ENCODE measurements at places on chromosomes 11 and 22. TPM values are rescaled to one million over a fixed set of nuclear protein-coding genes. Genes with fewer than 3 reads are reported as not detected.

The GGTLC3 gene
- not detected for total RNA-seq

The FOLR1 gene
- 5.5 TPM for total RNA-seq

The DNAJB13 gene
- 0.51 TPM for total RNA-seq

The OR4D5 gene
- 0.83 TPM for total RNA-seq

The CLDN5 gene
- total RNA-seq = 4.3 TPM

The ATXN10 gene
- total RNA-seq = 75.1 TPM

The TLCD5 gene
- total RNA-seq = 2.7 TPM

The ELP4 gene
- 13.2 TPM for total RNA-seq

The PISD gene
- 11.6 TPM for total RNA-seq

The OR5P2 gene
- not detected for total RNA-seq

DNA sequence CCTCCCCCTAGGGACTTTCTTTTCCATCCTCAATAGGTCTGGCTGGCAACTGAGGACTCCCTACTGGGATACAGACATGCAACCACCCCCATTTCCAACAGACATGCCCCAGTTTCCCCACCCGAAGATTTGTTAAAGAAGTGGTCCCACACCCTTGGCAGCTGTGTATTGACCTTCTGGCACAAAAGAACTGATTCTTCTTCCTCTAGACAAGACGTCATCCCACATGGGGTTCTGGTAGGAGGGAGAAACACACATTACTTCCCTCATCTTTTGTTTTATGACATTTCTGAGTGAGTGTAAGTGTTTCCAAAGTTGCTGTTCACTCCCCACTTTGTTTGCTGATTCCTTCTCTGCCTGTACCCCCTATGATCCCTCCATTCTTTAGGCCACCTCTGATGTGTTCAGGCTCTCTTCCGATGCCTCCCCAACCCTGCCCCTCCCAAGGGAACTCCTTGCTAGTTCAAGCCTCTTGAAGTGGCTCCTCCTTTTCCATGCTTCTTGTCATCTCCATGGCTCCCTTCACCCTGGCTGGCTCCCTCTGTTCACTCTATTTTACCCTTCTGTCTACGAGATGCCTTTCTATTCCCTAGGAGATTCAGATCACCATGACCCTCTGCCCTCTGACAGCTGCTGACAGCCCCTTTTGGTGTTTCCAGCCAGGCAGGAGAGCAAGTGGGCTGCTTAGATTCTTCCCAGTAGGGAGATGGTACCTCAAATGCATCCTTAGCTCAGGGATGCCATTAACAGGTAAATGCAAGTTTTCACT is 4.3 kb downstream of the KIRREL3 start:
- no peaks in the 10 kb centered on the region for H3K36me3 ChIP-seq
- H3K4me3 ChIP-seq = no peak overlapping the region
- no peaks in the 10 kb centered on the region for H3K4me1 ChIP-seq
- H3K27ac ChIP-seq = no peak overlapping the region
- DNase-seq = no peak

DNA sequence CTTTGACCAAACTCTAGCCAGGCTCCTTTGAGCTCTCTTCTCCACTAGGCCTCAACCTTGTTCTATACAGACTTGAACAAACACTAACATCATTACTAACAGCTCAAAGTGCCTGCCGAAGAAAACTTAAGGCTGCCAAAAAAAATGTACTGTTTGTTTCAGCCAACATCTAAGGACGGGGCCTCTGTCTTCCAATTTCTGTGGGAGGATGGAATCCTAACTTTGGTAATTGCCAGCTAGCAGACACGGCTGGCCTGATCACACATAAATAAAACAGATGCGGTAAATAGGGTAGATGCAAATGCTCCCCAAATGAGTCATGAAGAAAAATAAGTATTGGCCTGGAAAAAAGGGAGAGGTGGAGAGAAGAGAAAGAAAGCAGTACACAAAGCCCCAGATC is 394.3 kb downstream of the TMEM135 start:
- H3K36me3 ChIP-seq = no peaks in the 10 kb centered on the region
- H3K4me3 ChIP-seq = no peak overlapping the region
- H3K27ac ChIP-seq = no peak overlapping the region
- H3K27me3 ChIP-seq = no peaks in the 10 kb centered on the region
- DNase-seq = no peak

DNA sequence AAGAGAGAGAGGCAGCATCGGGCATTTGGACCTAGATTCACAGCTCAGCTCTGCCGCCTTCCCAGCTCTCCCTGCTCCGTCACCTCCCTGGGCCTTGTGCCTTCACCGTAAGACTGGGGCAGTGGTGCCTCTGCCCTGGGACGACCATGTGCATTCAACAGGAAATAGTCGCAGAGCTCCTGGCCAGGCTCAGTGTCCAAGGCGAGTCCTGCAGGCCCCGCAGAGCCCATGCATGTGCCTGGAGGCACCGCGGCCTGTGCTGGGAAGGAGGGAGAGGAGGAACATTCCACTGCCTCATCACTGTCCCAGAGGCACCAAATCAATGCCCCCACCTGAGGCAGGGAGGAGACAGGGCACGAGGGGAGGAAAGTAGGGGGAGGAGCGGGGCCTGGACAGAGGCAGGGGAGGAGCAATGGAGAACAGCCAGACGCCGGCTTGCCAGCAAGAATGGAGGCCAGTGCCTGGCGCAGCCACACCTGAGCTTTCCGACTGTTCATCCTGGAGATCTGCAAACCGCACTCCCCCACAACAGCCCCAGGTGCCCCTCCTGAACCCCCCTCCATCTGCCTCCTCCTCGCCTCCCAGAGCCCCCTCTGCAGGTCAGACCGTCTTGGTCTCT is 74.4 kb upstream of the PRR5 start:
- no peak for DNase-seq
- H3K4me1 ChIP-seq = no peaks in the 10 kb centered on the region
- H3K27ac ChIP-seq = no peak overlapping the region
- H3K27me3 ChIP-seq = no peaks in the 10 kb centered on the region
- H3K4me3 ChIP-seq = no peak overlapping the region

- no peak overlapping the region for H3K4me3 ChIP-seq
- DNase-seq = no peak
- no peak overlapping the region for H3K27ac ChIP-seq
- H3K36me3 ChIP-seq = no peaks in the 10 kb centered on the region
- no peaks in the 10 kb centered on the region for H3K27me3 ChIP-seq
Measured at GRCh38 chr11:32003335-32003734, 87.5 kb upstream of the RCN1 start.

- H3K27me3 ChIP-seq = no peaks in the 10 kb centered on the region
- DNase-seq = peak; percentile 27
- no peak overlapping the region for H3K27ac ChIP-seq
- H3K4me1 ChIP-seq = no peaks in the 10 kb centered on the region
- H3K36me3 ChIP-seq = no peaks in the 10 kb centered on the region
- H3K4me3 ChIP-seq = no peak overlapping the region
Measured at GRCh38 chr22:27581688-27582087, 219.9 kb downstream of the MN1 start.

GRCh38 chr11:111045874-111046273 is 199.7 kb upstream of the POU2AF2 start:
- H3K27me3 ChIP-seq = no peaks in the 10 kb centered on the region
- no peaks in the 10 kb centered on the region for H3K36me3 ChIP-seq
- H3K4me1 ChIP-seq = no peaks in the 10 kb centered on the region
- H3K4me3 ChIP-seq = no peak overlapping the region
- H3K27ac ChIP-seq = no peak overlapping the region

- no peak overlapping the region for H3K4me3 ChIP-seq
- H3K27me3 ChIP-seq = no peaks in the 10 kb centered on the region
Measured at GRCh38 chr22:46379066-46379930, 43.8 kb downstream of the TRMU start.

DNA sequence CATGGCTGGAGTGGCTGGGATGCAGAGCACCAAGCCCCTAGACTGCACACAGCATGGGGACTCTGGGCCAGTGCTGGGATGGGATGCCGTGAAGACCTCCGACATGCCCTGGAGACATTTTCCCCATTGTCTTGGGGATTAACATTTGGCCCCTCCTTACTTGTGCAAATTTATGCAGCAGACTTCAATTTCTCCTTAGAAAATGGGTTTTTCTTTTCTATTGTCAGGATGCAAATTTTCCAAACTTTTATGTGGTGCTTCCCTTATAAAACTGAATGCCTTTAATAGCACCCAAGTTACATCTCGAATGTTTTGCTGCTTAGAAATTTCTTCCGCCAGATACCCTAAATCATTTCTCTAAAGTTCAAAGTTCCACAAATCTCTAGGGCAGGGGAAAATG is 29.2 kb downstream of the RSF1 start:
- no peaks in the 10 kb centered on the region for H3K36me3 ChIP-seq
- no peak for DNase-seq
- no peaks in the 10 kb centered on the region for H3K4me1 ChIP-seq

- peaks cover 6% of the 10 kb centered on the region for H3K4me1 ChIP-seq
- no peaks in the 10 kb centered on the region for H3K36me3 ChIP-seq
- H3K27ac ChIP-seq = no peak overlapping the region
- H3K4me3 ChIP-seq = peak overlapping the region; percentile 69
- DNase-seq = peak; percentile 47
Measured at GRCh38 chr22:45240104-45240809, 437 bp downstream of the KIAA0930 start.

- H3K4me3 ChIP-seq = no peak overlapping the region
- no peak overlapping the region for H3K27ac ChIP-seq
- no peak for DNase-seq
- no peaks in the 10 kb centered on the region for H3K27me3 ChIP-seq
- H3K4me1 ChIP-seq = no peaks in the 10 kb centered on the region
- H3K36me3 ChIP-seq = no peaks in the 10 kb centered on the region
Measured at GRCh38 chr11:116631201-116631600, 141.6 kb downstream of the BUD13 start.

DNA sequence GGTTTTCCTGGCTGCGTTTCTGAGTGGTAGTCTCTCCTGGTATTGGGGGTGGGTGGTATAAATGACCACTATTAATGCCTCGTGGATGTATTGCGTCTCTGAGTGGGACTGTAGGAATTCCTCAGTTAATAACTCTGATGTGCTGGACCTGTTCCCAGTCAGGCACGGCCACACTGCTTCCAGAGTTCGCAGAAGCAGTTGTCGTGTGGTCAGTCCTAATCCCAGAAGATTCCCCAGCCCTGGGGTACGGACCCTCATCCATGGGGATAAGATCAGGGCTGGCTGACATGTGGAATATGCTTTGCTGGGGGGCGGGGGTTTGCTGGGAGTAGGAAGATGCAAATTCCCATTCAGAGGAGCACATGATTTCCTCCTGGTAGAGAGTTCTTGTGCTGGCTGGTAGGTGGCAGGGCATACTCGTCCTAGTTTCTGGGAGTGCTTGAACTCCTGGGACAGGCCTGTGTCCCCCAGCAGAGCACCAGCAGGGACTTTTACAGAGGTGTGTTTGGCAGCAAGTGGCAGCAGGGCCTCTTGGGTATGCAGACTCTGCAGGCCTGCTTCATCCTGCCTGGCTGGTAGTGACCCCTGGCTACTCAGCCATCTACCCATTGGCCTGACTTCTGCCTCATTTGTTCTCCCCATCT is 157.4 kb downstream of the NAV2 start:
- H3K27me3 ChIP-seq = no peaks in the 10 kb centered on the region
- no peaks in the 10 kb centered on the region for H3K4me1 ChIP-seq
- H3K27ac ChIP-seq = no peak overlapping the region

GRCh38 chr11:57167125-57167846 is 14.5 kb upstream of the LRRC55 start:
- no peaks in the 10 kb centered on the region for H3K36me3 ChIP-seq

GRCh38 chr11:69203901-69204245 is 48.1 kb downstream of the SMIM38 start:
- no peaks in the 10 kb centered on the region for H3K27me3 ChIP-seq
- no peak overlapping the region for H3K27ac ChIP-seq
- H3K4me3 ChIP-seq = no peak overlapping the region
- no peak for DNase-seq

- no peaks in the 10 kb centered on the region for H3K4me1 ChIP-seq
- no peaks in the 10 kb centered on the region for H3K36me3 ChIP-seq
- no peak overlapping the region for H3K4me3 ChIP-seq
- H3K27ac ChIP-seq = no peak overlapping the region
- no peak for DNase-seq
Measured at GRCh38 chr11:126437731-126438130, 82.2 kb downstream of the ST3GAL4 start.

DNA sequence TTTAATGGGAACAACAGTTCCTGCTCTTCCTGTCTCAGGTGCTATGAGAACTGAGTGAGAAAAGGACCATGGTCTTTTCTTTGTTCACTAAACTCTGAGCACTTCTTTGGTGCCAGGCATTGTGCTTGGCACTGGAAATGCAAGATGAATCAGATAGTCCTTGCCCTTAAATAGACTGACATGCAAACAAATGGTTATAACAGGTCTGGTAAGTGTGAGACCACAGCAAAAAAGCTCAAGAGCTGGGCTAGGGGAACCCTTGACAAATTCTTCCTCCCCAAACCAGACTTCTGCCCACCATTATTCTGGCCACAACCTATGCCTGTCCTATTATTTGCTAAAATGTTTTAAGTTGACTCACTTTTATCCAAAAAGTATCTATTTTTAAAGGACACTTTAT is 5.1 kb downstream of the SLC43A3 start:
- H3K27me3 ChIP-seq = no peaks in the 10 kb centered on the region
- H3K36me3 ChIP-seq = no peaks in the 10 kb centered on the region
- no peak overlapping the region for H3K27ac ChIP-seq
- peaks cover 11% of the 10 kb centered on the region for H3K4me1 ChIP-seq

- H3K4me3 ChIP-seq = no peak overlapping the region
- no peaks in the 10 kb centered on the region for H3K27me3 ChIP-seq
- H3K36me3 ChIP-seq = no peaks in the 10 kb centered on the region
- no peaks in the 10 kb centered on the region for H3K4me1 ChIP-seq
Measured at GRCh38 chr22:44046485-44047141, 22.5 kb downstream of the PARVB start.

- DNase-seq = no peak
- no peaks in the 10 kb centered on the region for H3K27me3 ChIP-seq
- H3K4me1 ChIP-seq = no peaks in the 10 kb centered on the region
- no peak overlapping the region for H3K4me3 ChIP-seq
Measured at GRCh38 chr22:19666673-19667593, 47.4 kb upstream of the SEPTIN5 start.

- no peak overlapping the region for H3K27ac ChIP-seq
- no peaks in the 10 kb centered on the region for H3K36me3 ChIP-seq
- no peaks in the 10 kb centered on the region for H3K4me1 ChIP-seq
- no peaks in the 10 kb centered on the region for H3K27me3 ChIP-seq
Measured at GRCh38 chr11:28366549-28367346, 258.6 kb downstream of the METTL15 start.

DNA sequence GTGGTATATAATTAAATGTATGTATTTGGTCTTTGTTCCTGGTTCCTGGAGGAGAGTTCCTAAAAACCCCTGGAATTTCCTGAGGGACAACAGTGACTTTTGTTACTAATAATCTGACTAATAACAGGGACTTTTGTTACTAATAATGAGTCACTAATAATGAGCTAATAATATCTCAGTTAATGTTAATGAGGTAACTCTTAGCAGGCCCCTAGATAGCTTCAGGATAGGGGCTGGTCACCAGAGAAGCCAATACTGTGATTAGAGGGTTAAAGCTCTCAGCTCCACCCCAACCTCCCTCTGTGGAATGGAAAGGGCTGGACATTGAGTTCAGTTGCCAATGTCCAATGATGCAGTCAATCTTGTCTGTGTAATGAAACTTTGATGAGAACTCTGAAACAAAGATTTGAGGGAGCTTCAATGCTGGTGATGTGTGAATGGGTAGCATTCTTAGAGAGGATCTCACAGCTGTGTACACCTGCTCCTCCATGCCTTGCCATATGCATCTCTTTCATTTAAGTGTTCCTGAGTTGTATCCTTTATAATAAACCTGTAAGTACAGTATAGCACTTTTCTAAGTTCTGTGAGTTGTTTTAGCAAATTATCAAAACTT is 1431.4 kb upstream of the TENM4 start:
- no peak for DNase-seq
- no peaks in the 10 kb centered on the region for H3K36me3 ChIP-seq
- no peak overlapping the region for H3K27ac ChIP-seq
- H3K4me3 ChIP-seq = no peak overlapping the region
- H3K27me3 ChIP-seq = no peaks in the 10 kb centered on the region

GRCh38 chr11:30603357-30603756 is 17.2 kb upstream of the MPPED2 start:
- H3K27ac ChIP-seq = no peak overlapping the region
- DNase-seq = no peak
- no peaks in the 10 kb centered on the region for H3K36me3 ChIP-seq
- H3K27me3 ChIP-seq = no peaks in the 10 kb centered on the region
- no peaks in the 10 kb centered on the region for H3K4me1 ChIP-seq
- H3K4me3 ChIP-seq = no peak overlapping the region

Measured in pancreas (tissue), 10 donors.